ENCODE measurements at places on chromosomes 2 and 18.
A peak's percentile ranks its signal among the peaks of the same experiment; 100 is the strongest.

- DNase-seq: no peak
Measured at GRCh38 chr2:144249035-144249637, 270.8 kb downstream of the ZEB2 start.

DNA sequence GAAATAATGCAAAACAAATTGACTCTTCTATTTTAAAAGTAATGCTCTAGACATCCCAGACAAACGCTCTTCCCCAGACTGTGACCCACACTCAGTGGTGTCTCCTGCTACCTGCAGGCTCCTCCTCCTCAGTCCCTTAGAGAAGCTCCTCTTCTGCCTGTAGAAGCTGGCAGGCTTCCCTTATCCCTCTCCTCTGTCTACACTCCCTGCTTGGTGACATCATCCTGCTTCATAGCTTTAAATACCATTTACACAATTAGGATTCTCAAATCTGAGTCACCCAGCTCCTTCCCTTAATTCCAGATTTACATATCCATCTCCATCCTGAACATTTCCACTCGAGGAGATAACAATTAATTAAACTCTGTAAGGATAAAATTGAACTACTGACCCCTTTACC, 167.9 kb downstream of the FBXO15 start:
- DNase-seq: no peak

- DNase-seq: no peak
Measured at GRCh38 chr2:50395605-50396297, 636.2 kb downstream of the NRXN1 start.

DNA sequence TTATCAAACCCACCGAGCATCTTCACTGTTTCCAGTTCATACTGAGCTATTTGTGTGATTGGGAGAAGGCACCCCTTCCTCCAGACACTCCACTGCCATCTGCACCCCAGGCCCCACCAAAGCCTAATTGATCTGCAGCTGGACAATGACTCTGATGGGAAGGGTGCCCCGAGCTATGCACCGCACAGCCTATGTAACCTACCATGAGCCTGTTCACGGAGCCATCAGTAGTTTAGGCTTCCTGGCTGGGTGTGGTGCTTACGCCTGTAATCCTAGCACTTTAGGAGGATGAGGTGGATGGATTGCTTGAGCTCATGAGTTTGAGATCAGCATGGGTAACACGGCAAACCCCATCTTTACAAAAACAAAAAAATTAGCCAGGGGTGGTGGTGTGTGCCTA, 17.8 kb upstream of the ASAP2 start:
- DNase-seq: no peak

DNA sequence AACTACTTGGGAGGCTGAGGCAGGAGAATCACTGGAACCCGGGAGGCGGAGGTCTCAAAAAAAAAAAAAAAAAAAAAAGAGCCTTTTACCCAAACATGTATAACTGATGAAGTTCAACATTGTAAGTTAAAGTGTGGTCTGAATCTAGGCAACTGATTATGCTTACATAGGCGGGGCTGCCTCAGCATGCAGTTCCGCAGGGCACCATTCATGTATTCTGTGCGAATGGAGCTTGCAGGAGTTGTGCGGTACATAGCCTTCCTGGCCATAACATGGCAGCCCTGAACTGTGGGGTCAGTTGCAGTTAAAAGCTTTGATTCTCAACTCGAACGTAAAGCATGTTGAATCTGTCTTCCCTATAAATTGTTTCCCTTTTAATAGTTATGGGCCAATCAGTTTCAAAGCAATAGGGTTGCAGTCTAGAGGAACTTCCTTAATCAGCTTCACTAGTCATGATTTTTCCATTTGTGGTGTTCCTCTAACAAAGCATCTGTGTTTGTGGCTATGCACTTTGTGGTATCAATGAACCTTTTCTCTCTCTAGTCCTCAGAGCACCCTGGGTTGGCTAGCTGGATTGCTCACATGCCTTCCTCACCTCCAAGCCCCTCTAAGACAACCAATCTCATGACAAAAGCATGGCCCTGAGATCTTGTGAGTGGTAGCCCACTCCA, 30.6 kb upstream of the CEP68 start:
- DNase-seq: peak; percentile 23

DNA sequence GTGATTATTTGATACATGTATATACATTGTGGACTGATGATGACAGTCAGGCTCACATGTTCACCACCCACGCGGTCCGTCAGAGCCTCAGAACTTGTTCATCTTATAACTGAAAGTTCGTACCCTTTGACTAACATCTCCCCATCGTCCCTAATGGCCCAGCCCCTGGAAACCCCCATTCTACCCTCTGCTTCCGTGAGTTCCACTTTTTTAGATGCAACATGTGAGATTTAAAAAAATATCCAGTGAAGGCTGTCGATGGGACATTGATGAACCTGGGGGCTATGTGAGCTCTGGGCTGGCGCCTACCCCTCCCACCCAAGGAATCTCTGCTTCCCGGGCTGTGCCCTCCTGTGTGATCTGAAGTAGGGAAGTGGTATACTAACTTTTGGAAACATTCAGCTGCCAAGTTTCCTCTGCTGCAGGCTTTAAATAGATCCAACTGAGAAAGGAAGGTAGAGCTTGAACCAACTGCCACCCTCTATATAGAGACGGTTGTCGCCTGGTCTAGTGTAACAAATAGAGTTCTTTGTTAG, 163.8 kb downstream of the FAM210A start:
- no peak for DNase-seq

GRCh38 chr2:32752205-32752604, 124.4 kb downstream of the TTC27 start:
- no peak for DNase-seq

- no peak for DNase-seq
Measured at GRCh38 chr2:74748665-74749064, 85.3 kb upstream of the HK2 start.

GRCh38 chr2:21195326-21195725, 71.6 kb downstream of the TDRD15 start:
- DNase-seq: no peak

DNA sequence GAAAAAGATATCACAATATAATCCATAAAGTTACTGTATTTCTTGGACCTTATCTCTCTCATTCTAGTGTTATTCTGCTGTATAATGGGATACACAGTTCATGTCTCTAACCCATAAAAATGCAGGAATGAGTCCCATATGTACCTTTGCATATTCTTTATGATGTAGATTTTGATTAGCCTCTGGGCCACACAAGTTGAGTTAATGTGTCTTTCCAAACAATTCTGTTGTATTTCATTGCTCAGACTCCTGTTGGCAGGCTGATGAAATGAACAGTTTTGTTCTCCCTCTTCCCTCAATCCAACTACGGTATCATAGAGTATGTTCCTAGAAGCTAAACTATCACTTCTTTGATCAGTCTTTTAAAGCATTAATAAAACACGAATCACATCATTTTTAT, 113.2 kb upstream of the SATB2 start:
- DNase-seq: no peak

Measured in KG1 (cell line).